ENCODE measurements at places on chromosomes 4 and X.

DNA sequence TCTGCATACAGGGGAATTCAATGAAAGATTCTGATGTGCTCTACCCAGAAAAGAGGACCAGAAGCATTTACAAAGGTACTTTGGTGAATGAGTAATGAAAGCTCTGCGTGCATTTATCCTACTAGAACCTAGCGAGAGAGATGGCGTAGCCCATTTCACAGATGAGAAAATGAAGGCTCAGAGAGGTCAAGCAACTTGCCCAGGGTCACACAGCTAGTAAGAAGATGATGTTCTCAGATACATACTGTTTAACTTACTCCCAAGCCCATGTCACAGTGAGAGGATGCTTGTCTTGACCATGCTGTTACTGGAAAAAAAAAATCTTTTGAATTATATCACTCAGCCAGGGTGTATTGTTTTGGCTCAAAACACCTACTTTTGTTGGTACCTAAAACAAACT lies 317.3 kb downstream of the LDB2 start:
- no peak for DNase-seq

GRCh38 chr4:148790691-148791090 lies 348.5 kb upstream of the NR3C2 start:
- DNase-seq, result no peak

DNA sequence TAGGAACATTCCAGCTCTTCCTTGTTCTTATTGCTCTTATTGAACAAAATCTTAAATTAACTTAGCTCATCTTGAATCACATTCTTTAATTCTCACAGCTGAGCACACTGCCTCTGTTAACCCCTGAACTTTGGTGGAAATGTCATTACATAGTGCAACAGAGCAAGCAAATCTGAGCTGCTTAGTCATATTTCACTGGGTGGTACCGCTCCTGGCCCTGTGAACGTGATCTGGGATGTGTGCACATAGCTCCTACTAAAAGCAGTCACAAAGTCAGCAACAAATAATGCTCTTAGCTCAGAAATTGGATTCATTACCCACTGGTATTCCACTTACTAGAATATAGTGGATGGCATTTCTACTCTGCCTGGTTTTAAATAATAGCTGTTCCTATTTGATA lies 27.9 kb downstream of the ARHGEF6 start:
- DNase-seq, result no peak

- DNase-seq, result no peak
These were observed 89.3 kb upstream of the CYLC1 start for GRCh38 chrX:83771664-83772063.

DNA sequence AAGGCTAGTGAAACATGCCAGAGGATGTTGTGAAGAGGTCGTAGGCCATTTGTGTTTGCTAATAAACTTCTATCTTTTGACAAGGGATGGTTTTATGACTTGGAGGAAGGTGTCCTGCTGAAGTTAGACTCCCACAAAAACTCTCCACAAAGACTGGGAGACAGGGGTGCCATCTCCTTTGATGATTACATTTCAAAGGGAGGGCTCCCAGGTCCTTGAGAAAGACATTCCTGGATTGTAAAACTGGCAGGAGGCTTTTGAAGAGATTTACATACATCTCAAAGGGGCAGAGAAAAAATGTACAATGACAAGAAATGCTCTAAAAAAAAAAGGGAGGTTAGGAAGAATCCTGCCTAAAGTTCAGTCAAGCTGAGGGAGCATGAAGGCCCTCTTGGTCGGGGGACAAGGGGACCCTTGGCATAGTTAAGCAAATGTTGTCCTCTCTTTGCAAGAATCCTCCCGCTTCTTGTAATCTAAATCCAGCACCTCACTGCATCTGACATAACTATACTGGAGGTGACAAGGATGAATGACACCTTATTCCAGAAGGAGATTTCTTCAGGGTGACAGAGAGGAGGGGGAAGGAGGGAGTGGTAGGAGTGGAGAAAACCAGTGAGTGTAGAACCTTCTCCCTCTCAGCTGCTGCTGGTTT lies 41.1 kb upstream of the MGST2 start:
- DNase-seq, result no peak

DNA sequence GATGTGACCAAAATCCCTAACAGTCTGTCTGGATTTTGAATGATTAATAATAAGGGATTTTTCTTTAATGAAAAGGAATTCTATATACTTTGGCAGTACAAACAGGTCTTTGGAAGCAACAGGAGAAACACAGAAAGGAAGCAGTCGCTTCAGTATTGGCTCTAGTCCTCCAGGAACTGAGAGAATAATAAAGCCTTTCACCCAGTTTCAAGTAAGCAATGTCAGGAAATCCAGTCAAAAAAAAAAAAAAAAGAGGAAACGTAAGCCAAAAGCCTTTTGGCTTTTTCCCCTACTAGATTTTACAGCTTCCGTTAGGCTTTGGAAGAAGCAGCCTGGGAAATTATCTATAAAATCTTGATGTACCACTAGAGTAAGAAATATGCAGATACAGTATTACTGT lies 61.7 kb upstream of the HDAC8 start:
- no peak for DNase-seq

DNA sequence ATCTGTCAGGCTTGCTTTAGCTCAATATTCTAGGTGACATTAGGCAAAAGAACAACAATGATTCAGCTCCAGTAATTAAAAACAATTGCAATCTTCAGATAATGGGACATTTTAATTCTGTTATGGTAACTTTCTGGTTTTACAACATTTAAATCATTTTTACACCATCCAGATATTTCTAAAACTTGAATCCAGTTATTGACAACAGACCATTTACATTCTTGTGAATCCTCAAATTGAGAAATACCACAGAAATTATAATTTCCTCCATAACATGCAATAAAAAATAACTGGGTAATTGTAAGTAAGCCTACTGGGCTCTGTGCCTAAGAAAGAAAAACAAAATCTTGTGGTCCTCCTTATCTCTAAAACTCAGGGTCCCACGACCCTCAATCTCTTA lies 195.0 kb upstream of the S100G start:
- no peak for DNase-seq

DNA sequence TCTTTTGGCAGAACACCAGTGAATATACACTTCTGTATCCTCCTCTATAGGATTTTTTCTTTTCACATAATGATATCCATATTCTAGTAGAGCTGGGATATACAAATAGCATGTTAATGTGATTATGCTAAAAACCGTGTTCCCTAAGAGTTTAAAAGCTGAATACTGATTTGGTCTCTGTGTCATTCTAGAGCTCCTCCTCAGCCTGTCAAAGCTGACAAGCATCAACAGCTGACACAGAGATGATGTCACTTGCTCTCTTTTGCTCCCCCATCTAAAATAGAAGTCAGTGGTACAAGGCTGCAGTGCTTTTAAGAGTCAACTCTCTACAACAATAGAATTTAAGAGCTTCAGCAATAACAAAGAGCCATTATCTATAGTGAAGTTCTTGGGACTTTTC lies 17.1 kb upstream of the HERC3 start:
- no peak for DNase-seq

DNA sequence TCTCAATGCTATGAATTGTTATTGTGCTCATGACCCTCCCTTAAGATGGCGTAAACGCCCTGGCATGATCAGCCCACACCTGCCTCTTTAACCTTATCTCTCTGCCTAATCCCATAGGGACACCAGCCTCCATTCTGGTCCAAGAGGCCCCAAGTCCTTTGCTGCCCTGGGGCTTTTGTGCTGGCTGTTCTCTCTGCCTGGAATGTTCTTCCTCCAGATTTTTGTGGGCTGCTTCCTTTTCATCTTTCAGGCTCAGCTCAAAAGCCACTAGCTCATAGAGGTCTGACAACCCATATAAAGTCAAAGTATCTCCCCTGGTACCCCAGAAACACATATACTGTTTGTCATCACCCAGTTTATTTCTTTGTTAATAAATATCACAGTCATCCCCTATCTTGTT lies 42.4 kb downstream of the APLN start:
- DNase-seq, result no peak

GRCh38 chr4:11415409-11416070 lies 13.2 kb downstream of the HS3ST1 start:
- DNase-seq, result no peak

GRCh38 chr4:73868206-73869129 lies 725 bp upstream of the CXCL1 start:
- no peak for DNase-seq

- DNase-seq, result no peak
These were observed 11.0 kb downstream of the SH3BP2 start for GRCh38 chr4:2803624-2804448.

- DNase-seq, result no peak
These were observed 231.4 kb downstream of the ANKRD50 start for GRCh38 chr4:124481123-124481522.

GRCh38 chr4:40576651-40577480 lies 52.8 kb downstream of the RBM47 start:
- DNase-seq, result no peak

DNA sequence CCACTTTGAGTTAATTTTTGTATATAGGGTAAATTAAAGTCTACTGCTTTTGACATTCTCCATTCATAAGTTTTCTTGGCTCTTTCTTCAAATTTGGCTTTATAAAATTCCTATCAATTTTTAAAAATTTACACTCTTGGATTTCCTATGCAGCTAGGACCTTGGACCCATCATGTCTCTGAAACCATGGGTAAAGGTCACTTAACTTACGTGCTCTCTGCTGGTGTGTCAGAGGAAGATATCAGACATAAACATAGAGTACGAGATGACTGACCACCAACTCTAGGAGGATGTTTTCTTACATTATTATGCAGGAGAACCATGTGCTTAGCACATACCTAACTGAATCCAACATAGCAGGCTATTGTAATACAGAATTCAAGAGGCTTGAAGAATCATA lies 62.5 kb upstream of the C1GALT1C1 start:
- no peak for DNase-seq

DNA sequence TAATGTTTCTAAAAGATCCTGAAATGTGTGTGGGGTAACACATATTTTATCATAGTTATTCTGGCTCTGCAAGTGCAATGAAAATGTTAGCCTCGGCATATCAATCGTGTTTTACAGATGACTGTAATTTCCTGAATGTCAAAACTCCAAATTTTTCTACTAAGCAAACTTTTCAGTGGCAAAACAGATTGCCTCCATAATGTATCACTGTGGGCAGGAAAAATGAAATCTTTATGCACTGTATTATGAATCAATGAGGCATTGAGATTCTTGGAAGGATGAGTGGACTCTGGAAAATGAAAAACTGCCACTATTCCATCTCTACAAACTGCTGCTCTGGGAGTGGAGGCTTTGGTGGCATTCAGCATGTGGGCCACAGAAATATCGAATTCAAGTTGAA lies 160.1 kb upstream of the MBNL3 start:
- DNase-seq, result no peak

GRCh38 chr4:8422327-8422726 lies 18.2 kb downstream of the ACOX3 start:
- no peak for DNase-seq

DNA sequence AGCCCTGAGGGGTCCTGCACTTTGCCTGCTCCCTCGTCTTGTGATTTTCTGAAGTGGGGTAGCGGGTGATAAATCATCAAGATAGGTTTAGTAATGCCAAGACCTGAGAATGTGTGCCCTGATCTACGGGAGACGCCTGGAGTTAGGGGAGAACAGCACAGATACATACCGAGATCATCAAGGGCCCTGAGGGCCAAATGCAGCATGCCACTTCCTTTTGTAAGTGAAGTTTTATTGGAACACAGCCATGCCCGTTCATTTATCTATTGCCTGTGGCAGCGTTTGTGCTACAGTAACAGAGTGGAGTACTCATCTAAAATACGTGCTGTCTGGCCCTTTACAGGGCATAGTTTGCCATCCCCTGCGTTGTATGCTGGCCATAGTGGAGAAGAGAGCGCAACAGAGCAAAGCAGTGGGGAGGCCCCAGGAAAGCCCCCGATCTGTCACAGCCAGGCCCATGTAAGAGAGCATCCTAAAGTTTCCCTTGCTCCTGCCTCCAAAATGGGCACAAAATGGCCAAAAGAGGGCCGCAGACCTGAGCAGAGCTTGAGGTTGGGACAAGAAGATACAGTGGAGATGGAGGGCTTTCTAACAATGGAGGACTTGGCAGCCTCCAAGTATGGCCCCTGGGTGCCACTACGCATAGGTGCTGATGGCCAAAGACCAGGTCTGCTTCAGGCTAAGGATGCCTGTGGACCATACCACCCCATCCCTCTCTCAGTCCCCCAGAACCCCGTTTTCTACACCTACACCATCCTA lies 167.0 kb downstream of the SMIM20 start:
- DNase-seq, result peak; percentile 58

- no peak for DNase-seq
These were observed 71.3 kb upstream of the STS start for GRCh38 chrX:7076245-7076661.

DNA sequence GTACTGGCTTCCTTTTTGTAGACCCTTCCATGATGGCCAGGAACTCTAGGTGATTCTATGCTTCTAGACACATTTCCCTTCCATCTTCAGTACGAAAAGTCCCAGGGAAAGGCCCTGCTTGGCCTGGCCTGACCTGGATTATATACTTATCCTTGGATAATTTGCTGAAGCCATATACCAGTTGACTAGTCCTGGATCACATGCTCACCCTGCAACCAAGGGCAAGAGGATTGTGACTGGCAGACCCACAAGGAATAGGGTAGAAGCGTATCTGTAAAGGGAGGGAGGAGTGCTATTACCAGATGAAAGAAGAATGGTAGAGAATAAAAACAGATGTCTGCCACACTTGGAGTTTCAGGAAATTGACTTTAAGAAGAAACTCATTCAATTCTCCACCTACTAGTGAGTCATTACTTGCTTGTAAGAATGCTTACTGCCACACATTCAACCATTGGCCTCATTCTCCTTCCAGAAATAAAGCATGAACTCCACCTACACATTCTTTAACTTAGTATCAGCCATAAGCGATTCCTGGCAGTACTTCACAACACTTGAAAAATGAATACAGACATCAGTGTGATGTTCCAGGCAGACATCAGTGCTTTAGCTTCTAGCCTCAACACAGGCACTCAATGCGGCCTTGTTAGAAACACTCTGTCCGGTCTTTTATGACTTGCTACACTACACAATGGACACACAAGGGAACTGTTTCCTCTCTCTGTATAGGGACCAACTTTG lies 141.8 kb downstream of the CBR4 start:
- no peak for DNase-seq

- DNase-seq, result no peak
These were observed 76.1 kb upstream of the IRF2 start for GRCh38 chr4:184550476-184550875.

- no peak for DNase-seq
These were observed 137.6 kb downstream of the DCK start for GRCh38 chr4:71130827-71131603.

GRCh38 chr4:13539047-13539618 lies 5.2 kb downstream of the NKX3-2 start:
- no peak for DNase-seq

DNA sequence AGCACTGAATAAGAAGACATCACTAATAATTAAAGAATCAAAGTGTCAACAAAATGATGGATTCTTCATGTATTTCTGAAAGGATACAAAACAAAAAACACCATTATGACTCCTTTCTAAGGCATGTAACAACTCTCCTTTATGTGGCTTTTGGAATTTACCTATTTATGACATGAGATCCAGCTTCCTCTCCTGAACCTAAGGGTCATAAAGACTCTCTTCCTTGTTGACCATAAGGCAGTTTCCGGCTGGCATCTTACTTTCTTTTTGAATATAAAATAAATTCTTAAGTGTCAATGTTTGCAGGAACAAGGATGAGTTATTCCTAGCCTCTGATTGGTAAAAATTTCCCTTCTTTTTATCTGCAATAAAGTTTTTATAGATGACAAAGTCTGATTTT lies 111.1 kb upstream of the GRPR start:
- no peak for DNase-seq
